ENCODE measurements at places on chromosomes 3 and 15.

GRCh38 chr15:37087131-37087588, 13.2 kb downstream of the MEIS2 start:
- no peak for DNase-seq

GRCh38 chr3:71066849-71067261, 516.7 kb downstream of the FOXP1 start:
- DNase-seq: peak; percentile 30

DNA sequence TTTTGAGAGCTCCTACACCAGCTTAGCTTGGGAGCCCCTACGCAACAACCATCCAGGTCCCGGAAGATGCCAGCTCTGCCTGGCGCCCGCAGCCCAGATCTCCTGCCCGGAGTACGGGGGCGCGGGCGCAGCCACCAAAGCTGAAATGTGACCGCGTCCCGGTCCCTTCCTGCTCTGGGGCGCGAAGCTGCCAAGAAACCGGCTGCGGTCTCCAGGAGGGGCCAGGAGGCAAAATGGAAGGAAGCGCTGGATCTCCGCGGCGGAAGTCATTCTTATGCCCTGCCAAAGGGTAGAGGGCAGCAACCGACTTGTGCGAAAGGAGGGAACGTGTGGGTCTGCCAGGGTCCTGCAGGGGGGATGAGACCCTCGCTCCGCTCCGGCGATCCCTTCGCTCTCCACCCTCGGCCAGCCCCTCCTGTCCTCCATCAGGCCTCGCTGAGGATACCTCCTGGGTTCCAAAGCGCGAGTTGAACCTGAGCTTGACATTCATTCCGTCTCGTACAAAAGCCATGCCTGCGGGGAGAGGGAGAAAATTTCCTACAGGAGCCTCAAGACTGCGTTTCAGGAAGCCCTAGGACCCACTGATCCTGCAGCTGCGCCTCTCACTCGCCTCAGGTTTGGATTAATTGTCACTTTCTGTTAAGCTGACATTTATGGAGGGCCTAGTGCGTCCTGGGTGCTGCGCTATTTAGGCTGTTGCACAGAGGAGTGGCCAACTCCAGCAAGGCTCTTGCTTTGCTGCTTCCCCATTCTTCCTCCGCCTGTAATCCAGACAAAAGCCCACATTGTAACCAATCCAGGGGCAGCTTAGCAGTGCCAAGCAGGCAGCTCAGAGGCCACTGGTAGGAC, 98.3 kb upstream of the VGLL3 start:
- no peak for DNase-seq

DNA sequence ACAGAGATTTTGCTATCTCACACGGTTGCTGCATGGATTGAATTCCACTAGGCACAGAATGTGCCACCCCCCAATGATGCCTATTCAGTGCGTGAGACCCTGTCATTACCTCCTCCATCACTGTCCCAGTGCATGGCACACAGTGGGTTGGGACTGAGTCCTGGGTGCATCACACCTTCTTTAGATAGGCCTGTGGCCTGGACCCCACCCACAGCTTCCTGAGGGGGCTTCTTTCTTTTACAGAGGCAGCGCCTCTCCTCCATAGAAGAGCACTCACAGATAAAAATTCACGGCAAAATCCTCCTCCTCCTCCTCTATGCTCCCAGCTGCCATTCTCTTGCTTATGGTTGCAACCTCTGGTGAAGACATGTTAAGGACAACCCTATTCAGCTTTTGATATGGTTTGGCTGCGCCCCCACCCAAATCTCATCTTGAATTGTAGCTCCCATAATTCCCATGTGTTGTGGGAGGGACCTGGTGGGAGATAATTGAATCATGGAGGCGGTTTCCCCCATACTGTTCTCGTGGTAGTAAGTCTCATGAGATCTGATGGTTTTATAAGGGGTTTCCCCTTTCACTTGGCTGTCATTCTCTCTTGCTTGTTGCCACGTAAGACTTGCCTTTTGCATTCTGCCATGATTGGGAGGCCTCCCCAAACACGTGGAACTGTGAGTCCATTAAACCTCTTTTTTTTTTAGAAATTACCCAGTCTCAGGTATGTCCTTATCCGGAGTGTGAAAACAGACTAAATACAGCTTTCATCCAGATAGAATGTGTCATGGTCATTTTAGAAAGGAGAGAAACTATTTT, 147.6 kb downstream of the KLF13 start:
- DNase-seq: peak; percentile 7

- DNase-seq: no peak
Measured at GRCh38 chr3:32216172-32216783, 22.2 kb upstream of the CMTM8 start.

DNA sequence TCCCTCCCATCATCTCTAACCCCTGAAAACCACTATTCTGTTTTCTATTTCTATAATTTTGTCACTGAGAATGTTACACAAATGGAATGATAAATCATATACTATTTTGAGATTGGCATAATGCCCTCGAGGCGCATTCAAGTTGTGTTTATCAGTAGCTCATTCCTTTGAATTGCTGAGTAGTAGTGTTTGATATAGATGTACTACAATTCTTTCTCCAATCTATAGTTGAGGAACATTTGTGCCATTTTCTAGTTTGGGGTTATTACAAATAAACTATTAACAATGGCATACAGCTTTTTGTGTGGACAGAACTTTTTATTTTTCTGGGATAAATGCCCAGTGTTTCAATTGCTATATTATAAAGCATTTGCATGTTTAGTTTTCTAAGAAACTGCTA, 86.0 kb downstream of the CCR1 start:
- no peak for DNase-seq

GRCh38 chr3:44198284-44199269, 43.1 kb upstream of the TOPAZ1 start:
- DNase-seq: peak; percentile 46
